Upper lobe of left lung (tissue), 6 donors: ENCODE measurements at places on chromosomes 2 and 18. TPM values are rescaled to one million over a fixed set of nuclear protein-coding genes. Genes with fewer than 3 reads are reported as not detected.

GRCh38 chr2:11396467-11397445, 52.3 kb upstream of the ROCK2 start:
- peak; percentile 72 for DNase-seq

DNA sequence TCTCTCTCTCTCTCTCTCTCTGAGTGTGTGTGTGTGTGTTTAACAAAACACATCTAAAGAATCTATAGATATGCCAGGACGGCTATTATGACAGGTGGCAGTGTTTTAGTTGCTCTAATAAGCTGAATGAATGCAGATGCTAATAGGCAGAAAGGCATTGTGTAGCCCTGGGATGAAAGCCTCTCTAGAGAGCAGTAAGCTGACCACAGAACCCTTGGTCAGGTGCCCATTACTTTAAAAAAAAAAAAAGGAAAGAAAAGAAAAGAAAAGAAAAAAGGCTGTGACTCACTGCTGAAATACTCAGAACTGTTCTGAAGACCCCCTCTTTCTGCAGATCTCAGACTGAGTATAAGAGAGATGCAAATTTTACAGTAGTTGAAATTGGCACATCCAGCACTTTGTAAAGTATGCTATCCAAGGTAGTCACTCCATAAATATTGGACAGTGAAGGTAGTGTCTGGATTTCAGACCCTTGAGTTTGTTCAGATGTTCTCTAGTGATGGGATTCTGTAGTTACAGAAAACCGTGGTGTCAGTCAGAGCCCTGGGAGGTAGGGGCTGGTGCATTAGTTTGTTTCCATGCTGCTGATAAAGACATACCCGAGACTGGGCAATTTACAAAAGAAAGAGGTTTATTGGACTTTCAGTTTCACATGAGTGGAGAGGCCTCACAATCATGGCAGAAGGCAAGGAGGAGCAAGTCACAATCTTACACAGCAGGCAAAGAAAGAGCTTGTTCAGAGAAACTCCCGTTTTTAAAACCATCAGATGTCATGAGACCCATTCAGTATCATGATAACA, 30.9 kb downstream of the OSBPL6 start:
- DNase-seq: no peak

The ACKR3 gene
- 14.6 TPM for total RNA-seq

GRCh38 chr2:120444691-120445240, 98.8 kb downstream of the INHBB start:
- no peak for DNase-seq

DNA sequence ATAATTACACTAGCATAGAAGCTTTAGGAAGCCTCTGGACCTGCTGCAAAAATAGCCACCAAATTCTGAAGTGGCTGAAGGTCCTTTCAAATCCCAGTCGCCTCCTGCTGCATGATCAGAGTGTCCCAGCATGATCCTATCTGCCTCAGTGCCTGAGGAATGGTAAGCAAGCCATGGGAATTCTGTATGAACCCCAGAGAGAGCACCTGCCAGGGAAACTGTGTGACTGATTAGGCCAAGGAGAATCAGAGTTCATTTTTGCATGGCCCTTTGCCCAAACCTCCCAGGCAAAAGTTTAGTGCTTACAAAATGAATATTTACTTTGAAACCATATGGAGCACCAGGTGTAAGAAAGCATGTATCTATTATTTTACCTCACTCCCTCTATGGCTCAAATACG, 221.4 kb downstream of the ARL4C start:
- no peak for DNase-seq

The MEIS1 gene
- total RNA-seq: 29.1 TPM

DNA sequence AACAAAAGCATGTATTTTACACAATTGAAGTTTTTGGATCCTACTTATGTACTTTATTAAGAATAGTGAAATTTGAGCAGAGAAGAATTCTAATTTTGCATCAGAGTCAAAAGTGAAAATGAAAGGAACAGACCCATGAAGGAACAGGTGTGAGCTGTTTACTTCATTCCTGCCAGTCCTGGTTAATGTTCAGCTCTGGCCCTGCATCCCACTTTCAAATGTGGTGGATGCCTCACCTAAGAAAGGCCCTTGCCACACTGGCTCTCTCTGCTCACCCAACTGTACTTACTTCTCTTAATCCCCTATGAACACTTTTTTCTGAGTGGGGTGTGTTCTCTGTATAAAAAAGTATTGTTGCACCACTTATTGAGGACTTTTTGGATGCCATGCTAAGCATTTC, 22.2 kb downstream of the FAM110C start:
- no peak for DNase-seq

DNA sequence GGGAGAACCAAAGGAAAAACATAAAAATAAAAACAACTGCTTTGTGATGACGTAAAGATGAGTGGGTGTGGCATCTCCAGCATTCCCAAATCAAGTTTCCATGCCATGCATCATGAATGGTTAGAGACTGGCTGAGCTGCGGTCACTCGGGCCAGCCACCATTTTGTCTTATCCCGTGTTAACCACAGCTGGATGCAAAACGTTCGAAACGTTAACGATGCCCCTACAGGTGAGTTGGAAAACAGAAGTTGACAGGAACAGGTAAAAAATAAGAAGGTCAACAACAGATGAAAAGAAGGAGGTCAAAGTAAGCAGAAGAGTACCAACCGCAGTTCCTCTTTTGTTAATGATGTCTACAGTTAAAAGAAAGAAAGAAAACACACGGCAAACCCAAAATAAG, 411.1 kb downstream of the NRXN1 start:
- no peak for DNase-seq

- no peak for DNase-seq
Measured at GRCh38 chr2:218448934-218449333, 30.0 kb downstream of the VIL1 start.

The KHK gene
- total RNA-seq: 6.3 TPM

- DNase-seq: peak; percentile 37
Measured at GRCh38 chr2:178194600-178195389, 483 bp downstream of the OSBPL6 start.

DNA sequence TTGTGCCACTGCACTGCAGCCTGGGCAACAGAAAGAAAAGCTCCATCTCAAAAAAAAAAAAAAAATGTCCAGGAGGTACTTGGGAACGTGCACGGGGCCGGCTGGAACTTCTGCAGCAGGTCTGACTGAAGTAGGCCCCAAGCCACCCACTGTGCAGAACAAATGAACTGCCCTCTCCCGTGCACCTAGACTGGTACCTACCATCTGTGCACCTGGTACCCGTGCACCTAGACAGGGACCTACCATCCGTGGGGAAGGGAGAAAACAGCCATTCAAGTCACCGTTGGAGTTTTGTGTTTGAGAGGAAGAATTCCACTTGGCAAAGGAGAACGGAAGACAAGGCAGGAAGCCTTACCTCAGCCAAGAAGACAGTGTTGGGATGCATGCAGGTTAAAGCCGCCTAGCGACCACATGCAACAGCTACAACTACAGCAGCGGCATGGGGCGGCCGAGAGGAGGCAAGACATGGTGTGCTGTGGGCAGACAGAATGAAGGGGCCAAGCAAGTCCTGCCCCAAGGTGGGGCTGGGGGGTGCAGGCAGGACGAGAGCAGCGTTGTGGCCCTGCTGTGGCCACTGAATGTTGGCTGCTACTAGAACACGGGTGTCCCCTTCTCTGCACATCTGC, 16.1 kb downstream of the ST3GAL5 start:
- DNase-seq: no peak

The NIFK gene
- total RNA-seq: 18.9 TPM

- DNase-seq: peak; percentile 24
Measured at GRCh38 chr2:196406-196805, 67.4 kb downstream of the SH3YL1 start.

GRCh38 chr2:205782941-205783340, 100.6 kb downstream of the NRP2 start:
- DNase-seq: no peak

The MAP2 gene
- 51.3 TPM for total RNA-seq

- DNase-seq: peak; percentile 46
Measured at GRCh38 chr2:203782262-203782976, 76.0 kb downstream of the CD28 start.

DNA sequence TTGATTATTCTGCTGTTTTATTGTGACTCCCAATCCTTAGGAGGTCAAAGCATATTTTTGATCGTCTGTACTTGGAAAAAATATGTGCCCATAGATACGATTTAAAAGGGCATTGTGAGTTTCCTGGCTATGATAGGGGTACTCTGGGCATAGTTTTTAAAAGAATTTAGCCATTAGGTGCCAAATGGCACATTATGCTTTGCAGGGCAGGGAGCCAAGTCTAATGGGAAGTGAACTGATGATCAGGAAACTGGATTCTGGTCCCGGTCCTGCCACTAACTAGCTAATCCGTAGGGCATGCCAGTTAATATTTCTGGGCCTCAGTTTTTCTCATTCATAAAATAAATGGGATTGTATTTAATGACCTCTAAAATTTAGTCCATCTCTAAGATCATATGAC, 189.3 kb downstream of the LTBP1 start:
- DNase-seq: no peak

The FABP1 gene
- total RNA-seq: not detected

DNA sequence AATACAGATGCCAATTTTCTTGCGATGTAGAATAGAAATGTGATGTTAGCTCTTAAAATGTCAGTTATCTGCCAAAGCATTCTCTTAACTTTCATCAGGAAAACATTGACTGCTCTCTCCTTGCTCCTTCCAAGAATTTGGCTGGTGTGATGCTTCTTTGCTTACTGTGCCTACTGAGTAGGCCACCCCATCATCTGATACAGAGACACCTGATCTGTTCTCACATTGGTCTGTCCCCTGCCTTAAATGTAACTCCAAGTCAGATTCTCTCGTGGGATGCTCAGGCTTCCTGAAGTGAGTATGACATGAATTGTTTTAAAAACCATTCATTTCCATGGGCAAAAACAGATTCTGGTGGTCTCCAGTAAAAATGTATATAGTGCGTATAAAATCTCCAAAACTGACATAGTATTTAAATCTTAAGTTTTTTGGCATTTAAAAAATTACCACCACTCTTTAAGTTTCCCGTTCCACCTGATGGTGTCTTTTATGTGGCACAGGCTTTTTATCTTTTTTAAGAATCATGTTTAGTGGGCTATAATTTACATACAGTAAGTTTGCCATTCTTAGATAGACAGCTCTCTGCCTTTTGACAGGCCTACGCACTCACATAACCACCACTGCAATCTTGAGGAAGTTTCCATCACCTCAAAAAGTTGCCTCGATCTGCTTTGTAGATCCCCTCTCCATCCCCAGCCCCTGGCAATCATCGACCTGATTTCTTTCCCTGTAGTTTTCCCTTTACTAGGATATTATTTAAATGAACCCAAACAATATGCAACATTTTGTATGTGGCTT, 36.6 kb downstream of the UBE2F start:
- no peak for DNase-seq

DNA sequence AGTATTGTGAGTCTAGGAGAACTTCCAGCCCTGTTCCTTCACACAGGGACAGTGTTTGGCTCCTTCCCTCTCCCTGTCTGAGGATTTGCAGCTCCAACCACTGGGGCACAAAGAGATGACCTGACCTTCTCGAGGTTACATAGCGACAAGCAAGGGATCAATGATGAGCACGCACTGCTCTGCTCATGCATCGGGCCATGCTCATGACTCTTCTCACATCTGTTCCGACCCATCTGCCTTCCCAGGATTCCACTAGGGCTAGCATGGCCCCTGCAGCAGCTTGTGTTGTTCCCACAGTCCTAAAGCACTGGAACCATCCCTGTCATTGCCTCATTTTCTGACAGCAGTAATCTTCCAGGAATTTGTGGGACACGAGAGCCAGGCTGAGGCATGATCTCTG, 78.8 kb upstream of the ARHGAP28 start:
- no peak for DNase-seq

The C2orf69 gene
- 6.0 TPM for total RNA-seq

GRCh38 chr2:58237741-58238140, 3.4 kb downstream of the FANCL start:
- DNase-seq: no peak

The MAP4K4 gene
- 57.2 TPM for total RNA-seq

DNA sequence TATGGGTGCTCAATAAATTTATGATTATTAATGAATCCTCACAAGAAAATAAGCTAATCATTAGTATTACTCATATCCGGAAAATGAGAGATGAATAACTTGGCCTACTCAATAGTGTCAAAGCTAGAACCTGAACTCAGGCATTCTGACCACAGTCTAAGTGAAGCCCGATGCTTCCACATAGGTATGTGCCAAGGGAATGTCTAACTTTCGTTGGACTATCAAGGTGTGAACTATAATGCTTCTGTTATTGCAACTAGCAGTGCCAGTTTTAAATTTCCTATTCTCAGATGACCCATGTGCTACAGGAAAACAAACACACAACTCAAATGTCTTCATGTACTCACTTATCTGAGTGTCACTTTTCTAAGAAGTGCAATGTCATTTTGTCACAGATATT, 1.8 kb downstream of the BARD1 start:
- DNase-seq: no peak

DNA sequence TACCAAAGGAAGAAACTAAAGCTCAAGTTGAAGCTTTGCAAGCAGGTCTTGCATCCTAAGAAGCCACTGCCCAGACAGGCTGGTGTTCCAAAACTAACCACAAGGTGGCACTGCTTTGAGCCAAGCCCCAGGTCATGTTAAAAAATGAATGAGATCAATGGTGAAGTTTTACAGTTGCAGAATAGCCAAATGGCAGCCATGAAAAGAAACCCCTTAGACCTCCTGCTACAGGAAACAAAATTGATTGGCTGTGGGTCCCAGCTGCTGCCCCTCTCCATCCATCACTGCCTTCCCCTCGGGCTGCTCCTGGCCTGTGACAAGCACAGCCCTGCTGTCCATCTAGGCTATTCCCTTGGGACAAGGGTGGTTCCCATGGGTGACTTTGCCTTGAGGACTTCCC, 20.7 kb upstream of the MREG start:
- no peak for DNase-seq

DNA sequence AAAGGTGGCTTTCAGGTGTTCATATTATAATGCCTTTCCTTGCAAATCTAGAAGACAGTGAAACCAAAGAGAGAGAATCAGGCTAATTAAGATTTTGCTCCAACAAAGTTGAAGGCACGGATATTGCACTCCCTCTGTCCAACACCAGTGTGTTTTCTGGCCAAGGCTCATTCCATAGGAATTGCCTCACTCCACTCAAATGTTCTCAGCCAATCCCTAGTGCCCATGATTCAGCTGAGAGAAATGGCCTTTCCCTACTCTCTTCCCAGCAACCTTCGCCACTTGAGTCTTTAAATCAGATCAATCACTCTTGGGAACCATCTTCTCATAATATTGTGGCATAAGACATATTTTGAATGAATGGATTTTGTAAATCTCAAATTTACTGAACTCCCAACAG, 768.2 kb upstream of the ACVR2A start:
- DNase-seq: no peak
